ENCODE measurements at places on chromosomes 13 and 19.

- no peak for DNase-seq
Measured at GRCh38 chr19:4991996-4992698, 23.2 kb downstream of the KDM4B start.

GRCh38 chr19:51097166-51097738 lies 11.0 kb downstream of the CTU1 start:
- DNase-seq = no peak

DNA sequence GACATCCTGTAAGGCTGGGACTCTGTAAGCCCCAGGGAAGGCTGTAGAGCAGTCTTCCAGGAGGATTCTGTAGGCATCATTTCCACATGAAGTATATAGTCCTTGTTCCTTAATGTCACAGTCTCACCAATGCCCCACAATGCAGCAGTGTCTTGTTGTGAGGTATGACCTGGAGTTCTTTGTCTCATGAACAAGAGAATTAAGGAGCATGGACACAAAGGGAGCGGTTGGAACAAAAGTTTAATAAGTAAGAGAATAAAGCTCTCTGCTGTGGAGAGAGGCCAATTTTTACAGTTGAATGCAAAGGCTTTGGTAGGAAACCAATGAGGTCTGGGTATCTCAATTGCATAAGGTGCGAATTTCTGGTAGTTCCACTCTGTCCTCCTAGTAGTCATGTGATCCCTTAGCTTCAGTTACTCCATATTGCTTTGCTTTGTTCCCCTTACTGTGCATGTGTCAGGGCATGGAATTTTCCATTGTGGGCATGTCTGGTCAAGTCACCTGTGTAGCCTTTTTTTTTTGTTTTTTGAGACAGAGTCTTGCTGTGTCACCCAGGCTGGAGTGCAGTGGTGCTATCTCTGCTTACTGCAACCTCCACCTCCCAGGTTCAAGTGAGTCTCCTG lies 124.3 kb upstream of the TMTC4 start:
- DNase-seq = no peak

DNA sequence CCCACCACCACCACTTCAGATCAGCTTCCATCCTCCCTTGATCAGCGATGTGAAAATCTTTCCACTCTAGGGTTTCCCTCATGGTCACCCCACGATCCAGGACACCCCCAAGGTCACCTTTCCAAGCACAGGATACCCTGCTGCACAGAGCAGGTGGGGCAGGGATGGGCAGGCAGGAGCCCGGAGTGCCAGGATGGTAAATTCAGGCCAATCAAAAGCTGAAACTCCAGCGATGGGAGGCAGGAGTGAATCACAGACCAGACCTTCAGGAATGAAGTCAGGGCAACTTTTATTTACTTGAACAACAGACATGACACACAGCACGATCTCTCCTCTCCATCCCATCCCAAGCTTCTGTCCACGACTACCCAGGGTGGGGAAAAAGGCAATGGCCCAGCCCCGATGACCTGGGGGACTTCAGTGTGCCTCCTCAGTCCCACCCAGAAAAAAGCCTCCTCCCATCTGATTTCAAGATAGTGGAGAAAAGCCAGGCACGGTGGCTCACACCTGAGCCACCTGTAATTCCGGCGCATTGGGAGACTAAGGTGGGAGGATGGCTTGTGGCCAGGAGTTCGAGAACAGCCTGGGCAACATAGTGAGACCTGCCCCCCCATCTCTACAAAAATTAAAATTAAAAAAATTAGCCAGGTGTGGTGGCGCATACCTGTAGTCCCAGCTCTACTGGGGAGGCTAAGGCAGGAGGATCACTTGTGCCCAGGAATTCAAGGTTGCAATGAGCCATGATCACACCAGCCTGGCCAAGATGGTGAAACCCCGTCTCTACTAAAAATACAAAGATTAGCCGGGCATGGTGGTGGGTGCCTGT lies 39.2 kb downstream of the ZSWIM4 start:
- DNase-seq = no peak

- DNase-seq = no peak
Measured at GRCh38 chr19:15453906-15454860, 4.4 kb upstream of the WIZ start.

- DNase-seq = no peak
Measured at GRCh38 chr19:1492474-1493006, 1.6 kb downstream of the REEP6 start.
